Fibroblast of skin of left quadriceps (primary cell): ENCODE measurements at places on chromosomes 4 and X.

DNA sequence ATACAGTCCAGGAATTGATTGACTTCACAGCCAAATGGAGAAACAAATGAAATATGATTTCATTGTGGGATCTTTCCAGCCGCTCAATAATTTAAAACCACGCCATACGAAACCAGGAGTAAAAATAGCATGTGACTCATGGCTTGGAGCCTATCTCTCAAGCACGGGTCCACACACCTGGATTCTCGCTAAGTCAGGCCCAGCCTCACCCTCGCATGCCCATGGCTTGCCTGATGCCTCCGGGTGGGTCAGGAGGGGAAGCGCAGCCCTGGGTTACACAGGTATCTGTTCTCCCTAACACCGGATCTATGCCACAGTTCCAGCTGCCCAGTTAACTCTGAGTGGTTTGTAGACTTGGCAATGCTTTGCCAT, 5.6 kb upstream of the ABLIM2 start:
- no peak for DNase-seq

- no peak for DNase-seq
Observed at GRCh38 chrX:10395643-10396042, 224.7 kb downstream of the MID1 start.

DNA sequence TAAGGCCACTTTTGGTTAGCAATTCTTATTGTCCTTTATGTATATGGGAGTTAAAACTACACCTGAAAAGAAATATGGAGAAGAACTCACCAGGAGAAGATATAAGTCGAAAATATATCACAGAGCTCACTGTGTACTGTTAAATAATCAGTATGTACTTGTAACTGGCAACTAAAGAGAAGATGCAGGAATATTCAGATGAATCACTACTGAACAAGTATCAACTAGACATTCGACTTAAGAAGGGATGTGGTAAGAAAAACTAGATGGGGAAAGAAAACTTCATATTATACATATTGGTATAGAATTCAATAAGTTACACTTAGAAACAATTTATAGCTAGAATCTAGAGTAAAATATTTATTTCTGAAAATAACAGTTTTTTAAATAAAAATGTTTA, 230.0 kb downstream of the CAMK2D start:
- DNase-seq: no peak

- peak; percentile 39 for DNase-seq
Observed at GRCh38 chr4:121554382-121554781, 142.4 kb downstream of the ANXA5 start.

GRCh38 chrX:19548279-19548678, 33.0 kb upstream of the MAP3K15 start:
- no peak for DNase-seq

GRCh38 chrX:16445166-16445752, 204.7 kb upstream of the S100G start:
- no peak for DNase-seq

DNA sequence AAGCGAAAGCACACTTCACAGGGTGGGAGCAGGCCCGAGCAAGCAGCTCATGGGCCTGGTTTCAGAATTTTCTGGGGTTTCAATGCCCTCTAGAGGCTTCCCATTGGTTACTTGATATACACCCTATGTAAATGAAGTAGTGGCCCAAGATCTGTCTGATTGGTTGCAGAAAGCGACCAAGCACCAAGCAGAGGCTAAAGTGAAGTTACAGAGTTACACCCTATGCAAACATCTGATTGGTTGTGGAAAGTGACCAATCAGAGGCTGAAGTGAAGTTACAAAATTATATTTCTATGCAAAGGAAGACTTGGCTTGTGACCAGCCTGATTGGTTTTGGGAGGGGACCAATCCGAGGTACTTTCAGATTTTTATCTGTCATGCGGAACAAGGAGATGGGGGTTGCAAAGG, 8.2 kb downstream of the FHIP1A start:
- no peak for DNase-seq

DNA sequence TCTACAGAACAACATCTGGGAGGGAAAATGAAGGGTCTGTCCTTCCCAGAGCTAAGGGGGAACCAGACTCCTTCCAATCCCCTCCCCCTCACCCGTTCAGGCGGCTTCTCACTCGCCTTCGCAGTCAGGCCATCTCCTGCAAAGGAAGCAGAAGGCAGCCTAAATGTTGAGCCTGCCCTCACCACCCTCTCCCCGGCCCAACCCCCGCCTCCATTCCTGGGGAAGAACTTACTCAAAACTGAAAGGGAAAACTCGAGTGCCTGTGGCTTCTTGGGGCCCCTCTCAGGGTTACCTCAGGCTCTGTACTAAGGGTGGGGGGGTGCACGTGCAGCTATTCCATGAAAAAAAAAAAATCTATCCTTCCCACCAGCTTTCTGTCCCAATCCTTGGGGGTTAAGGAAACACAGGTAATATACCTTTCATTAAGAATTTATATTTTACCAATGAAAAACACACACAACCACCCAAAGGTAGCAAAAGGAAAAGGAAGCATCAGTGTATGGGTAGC, 2.4 kb downstream of the ZMYM3 start:
- no peak for DNase-seq

DNA sequence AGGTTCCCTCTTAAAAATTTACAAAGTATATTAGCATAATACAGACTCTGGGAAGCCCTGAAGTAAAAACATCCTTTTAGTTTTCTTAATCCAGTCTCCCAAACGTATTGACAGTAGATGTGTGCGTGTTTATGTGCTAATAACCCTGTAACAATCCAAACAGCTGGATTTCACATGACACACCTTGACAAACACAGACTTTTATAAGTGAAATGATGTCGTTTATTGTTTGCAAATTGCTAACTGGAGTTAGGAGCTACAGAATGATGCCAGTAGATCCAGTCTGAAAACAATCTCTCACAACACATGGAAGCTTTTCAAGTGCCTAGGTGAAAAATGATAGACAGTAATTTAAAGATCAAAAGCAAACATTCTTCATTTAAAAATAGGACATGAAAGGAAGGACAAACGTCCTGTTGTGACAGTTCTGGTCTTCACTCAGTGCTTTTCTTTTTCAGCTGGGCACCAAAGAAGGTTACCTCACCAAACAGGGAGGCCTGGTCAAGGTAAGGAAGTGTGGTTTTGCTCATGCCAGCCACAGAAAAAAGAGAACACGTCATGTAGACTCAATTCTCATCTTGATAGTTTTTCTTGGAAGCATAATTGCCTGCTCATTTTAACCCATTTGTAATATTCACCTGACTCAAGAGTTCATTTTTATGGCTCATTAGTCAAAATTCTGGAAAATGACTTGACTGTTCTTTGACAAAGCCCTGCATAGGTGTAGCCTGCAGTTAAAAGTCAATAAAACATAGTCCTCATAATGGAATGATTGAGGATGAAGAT, 32.9 kb downstream of the LAMTOR3 start:
- DNase-seq: no peak

DNA sequence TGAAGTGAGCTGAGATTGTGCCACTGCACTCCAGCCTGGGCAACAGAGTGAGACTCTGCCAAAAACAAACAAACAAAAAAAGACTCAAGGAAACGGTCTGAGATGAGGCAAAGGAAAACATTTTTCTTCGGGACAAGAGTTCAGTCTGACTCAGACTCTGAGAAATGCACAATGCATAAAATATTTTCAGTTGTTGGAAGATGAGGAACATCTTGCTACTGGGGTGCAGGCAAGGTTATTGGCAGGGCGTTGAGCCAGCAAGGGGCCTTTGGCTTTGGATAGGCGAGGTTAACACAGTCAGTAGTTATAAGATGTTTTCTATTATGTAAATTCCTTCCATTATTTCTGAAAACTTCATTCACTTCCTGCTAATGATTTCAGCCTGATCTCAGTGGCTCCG, 96.1 kb upstream of the VCX start:
- no peak for DNase-seq

DNA sequence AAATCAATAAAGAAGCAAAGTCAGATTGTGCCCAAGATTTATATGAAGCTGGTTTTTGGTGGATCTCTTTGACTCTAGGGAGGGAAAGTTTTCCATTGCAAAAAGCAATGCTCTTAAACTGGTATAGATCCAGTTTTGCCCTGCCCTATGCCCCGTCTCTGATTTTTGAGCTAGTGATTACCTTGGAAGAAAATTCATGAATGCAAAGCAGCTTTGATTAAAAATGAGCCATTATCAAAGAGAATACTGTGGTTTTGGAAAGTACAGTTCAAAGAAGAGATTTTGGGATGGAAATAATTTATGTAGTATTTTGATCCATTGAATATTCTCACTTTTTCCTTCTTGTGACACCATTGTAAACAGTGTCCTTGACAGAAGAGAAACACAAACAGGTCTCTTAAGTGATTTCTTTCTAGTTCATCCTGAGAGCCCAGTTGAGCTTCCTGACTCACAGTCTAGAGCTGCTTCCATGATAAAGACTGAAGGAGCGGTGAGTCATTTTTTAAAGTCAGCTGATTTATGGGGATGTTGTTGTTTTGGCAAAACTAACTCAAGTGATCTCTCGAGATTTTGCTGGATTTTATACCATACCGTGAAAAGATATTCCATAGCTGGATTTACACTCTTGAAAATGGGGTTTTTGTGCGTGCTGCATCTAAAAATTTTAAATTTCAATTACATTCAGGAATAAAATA, 76.7 kb downstream of the AFF1 start:
- peak; percentile 45 for DNase-seq

DNA sequence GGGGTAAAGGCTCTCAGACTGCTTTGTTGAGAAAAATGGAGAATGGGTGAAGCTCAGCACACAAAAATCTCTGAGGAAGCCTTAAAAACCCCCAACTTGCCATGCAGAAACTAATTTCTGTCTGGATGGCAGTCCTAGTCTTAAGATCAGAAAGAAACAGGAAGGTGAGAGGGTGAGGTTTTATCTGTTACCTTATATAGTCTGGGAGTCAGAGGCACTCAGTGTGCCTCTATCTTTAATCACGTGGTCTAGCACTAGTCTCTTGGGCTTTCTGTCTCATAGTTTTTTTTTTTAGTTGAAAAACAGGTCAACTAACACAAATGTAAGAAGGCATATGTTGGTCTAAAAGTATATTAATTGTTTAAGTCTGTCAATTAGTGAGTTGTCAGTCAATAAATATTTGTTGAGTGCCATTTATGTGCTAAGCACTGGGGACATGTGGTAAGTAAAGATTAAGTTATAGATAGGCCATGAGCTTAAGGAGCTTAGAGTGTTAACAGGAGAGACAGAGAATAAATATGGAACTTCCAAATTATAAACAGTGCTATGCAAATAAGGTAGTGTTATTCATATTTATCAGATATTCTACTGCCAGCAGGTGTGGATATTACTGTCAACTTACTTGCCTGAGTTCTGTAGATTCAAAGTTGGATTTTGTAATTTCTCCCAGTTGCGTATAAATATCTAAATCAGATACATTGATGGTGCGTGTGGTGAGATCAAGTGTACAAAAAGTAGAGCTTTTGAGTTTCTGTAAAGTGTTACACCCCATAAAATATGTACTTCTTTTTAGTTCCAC, 7.0 kb downstream of the CYBB start:
- no peak for DNase-seq

GRCh38 chrX:94492541-94492940, 818.5 kb downstream of the FAM133A start:
- no peak for DNase-seq

GRCh38 chrX:151680805-151681204, 14.5 kb upstream of the PRRG3 start:
- no peak for DNase-seq

DNA sequence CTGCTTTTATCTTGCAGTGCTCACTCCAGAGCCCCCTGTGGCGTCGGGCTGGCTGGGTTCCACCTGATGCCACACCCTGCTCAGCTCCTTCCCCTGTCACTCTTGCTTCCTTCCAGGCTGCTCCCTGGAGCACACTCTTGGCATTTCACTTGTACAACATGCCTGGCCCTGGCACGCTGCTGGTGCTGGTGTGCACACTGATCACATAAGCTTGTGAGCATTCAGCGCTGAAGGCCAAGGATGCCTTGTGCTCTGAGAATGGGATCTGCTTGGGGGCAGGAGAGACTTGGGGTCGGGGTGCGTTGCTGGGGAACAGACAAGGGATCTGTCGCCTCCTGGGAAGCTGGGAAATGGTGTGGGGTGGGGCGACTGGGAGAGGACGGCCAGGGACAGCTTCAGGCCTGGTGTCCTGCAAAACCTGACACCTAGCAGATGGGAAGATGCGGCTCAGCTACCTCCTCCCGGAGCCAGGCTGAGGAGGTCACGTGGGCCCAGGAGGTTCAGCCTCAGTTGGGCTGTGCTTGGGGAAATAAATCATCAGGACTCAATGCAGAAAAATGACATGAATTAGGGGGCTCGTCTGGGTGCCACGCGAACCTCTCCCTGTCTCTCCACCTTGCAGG, 108.5 kb downstream of the PHKA2 start:
- no peak for DNase-seq

- no peak for DNase-seq
Observed at GRCh38 chr4:178395798-178396197, 953.6 kb upstream of the AGA start.

- no peak for DNase-seq
Observed at GRCh38 chr4:36178484-36178883, 65.8 kb downstream of the ARAP2 start.

DNA sequence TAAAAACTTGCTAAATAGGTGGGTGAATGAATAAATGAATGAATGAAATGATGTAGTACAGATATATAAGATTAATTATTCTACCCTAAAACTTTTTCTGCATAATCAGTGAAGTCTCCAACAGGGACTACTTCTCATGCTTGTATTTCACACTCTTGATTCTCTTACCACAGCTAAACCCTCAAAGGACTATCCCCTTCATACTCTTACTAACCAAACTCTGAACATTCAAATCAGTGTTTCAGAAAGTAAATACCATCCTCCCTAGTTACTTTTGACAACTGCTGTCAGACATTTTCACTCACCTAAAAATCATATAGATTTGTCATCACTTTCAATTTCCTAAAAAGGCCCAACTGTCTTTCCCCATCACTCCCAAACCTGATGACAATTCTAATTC, 234.3 kb upstream of the HHIP start:
- DNase-seq: no peak

GRCh38 chr4:139011225-139011950, 4.2 kb upstream of the NOCT start:
- no peak for DNase-seq

GRCh38 chr4:70948665-70949260, 44.7 kb upstream of the DCK start:
- no peak for DNase-seq

- no peak for DNase-seq
Observed at GRCh38 chr4:108155373-108155772, 13.4 kb downstream of the LEF1 start.
